ENCODE measurements at places on chromosomes 6 and 20.

DNA sequence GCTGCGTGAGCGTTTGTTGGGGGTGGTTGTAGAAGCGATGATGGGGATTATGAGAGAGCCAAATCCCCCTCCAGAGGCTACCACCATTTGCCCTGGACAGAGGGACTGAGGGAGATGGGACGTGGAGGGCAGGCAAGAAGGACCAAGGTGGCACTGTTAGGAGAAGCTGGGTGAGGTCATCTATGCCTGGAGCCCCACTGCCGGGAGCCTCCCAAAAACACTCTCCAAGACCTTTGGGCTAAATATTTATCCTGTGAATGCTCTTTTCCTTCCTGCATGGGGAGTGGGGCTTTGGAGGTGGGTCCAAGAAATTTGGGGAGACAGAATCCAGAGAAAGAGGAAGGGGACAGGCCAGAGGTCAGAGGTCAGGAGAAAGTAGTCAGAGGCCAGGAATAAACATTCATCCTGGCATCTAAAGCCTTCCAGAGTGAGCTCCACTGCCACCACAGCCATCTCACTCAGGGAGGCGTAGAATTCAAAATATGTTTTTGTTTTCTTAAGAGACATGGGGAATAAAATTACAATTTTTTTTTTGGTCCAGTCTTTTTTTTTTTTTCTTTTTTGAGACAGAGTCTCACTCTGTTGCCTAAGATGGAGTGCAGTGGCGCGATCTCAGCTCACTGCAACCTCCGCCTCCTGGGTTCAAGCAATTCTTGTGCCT is 17.8 kb upstream of the PTGIS start:
- no peak for DNase-seq

DNA sequence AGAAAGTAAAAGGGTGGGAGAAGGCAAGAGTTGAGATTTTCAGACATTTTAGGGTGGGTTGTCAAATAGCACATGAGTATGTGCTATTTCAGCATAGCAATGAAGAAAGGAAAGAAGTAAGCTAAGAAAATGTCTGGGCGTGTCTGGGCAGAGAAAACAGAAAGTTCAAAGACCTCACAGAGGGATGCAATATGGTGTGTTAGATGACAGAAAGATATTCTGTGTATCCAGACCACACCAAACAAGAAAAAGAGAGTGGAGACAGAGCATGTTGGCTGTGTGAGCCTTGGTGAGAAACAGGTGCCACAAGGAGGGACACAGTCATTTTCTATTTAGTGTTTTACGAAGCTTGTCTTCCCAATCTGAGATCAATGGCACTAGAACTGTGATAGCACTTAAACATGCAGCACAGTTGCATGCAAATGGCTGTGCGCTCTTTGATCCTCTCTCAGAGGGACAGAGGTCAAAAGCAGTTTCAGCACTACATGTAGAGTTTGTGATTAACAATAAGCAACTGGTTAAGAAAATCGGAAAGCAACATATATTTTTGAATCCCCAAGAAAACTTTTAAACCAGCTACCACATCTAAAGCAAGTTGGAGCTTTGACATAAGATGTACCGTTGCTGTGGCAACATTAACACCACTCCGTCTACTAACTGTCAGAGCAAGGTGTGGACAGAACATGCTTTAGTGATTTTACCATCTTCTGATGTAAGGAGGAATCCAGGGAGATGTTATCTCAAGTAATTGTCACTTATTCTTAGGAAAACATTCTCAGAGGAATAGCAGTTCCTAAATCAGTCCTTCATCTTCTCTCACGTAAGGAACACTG is 515.5 kb upstream of the NOX3 start:
- no peak for DNase-seq

DNA sequence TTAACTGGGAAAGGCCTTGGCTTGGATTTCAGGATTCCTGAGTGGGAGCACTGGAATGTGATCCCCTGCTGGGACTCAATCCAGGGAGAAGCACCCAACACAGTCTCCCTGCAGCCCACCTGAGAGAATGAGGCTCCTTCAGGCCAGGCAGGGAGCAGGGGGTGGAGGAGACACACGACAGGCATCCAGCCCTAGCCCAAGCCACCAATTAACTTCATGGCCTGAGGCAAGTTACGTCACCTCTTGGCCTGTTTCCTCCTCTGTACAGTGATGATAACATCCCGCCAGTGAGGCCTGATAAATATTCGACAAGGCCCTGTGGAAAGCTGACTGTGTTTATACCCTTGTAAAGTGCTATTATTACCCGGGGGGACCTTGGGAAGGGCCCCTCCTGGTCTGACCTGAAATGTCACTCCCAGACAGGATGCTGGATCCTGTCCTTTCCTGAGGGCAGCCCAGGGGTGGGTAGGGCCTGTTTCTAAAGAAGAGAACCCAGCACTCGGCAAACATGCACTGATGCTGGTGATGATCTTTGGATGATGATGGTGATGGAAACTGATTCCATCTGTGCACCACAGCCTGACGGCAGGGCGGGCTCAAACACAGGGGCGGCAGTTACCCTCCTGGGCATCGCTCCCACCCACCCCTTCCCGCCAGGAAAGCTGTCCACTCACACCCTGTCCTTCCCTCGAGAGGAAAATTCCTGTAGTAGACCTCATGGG is 12.4 kb downstream of the FRS3 start:
- no peak for DNase-seq

DNA sequence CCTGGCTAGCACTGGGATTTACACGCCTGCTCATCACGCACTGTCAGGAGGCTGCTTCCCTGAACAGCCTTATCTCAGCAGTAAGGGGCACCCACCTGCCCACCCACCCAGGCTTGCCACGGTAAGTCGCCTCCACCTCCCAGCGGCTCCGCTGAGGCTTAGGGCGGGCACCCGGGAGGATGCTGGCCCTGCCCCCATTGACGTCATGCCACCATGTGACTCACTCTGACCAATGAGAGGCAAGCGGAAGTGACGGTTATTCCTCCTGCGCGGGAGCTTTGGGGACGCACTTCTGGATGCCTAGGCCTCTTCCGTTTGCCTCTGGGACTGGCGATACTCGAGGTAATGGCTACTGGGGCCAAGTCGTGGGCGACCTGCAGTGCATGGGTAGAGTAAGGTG is 256.8 kb downstream of the QKI start:
- no peak for DNase-seq

GRCh38 chr6:133312006-133312405 is 70.8 kb downstream of the EYA4 start:
- no peak for DNase-seq

DNA sequence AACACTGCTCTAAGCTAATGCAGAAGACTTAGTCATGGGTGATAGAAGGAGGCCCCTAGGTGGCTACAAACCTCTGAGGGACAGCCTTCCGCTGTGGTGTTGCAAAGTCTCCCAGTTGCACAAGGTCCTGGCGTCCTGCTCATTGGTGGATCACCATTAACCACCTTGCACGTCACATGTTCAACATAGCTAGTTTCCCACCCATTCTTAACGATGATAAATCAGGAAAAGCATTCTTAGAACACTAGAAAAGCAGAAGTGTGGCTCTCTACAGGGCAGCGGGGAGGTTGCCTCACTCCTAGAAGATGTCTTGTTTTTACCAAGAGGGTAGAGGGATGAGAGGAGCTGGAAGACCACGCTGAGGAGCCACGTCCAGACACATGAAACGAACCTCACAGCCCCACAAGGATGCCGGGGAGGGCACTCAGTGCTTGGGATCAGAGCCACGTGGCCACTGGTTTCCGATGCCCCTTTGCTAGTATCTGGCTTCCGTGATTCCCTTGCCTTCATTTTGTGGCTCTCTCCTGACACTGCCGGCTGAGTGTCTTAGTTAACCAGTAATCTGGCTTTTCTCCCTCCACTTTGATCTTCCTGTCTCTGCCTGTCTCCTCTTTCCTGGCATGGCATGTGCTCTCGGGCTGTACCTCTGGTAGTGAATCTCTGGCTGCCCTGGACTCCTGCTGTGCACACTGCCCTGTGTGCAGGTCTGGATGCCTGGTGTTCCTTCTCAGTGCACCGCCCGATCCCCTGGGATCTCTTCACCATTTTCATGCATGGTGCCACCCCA is 91.4 kb upstream of the NEDD9 start:
- no peak for DNase-seq
